ENCODE measurements at places on chromosomes 13 and 19. TPM values are rescaled to one million over a fixed set of nuclear protein-coding genes. Genes with fewer than 3 reads are reported as not detected.

DNA sequence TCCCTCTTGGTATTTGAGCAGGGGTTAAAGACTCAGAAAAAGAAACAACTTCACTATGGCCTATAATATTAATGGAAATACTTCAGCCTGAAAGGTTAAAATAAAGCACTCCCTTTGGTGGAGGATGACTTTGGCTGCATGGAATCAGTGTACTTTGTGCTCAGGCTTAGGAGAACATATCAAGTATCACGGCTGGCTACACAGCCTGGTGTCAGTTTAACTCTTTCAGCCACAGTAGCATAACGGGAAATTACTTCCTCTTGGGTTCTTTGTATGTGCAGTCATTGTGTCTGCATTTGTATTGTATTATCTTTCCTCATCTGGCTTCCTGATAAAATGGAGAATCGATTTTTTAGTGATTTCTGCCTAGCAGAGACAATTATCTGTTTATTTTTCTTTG lies 239.0 kb downstream of the GGACT start:
- DNase-seq, result no peak

DNA sequence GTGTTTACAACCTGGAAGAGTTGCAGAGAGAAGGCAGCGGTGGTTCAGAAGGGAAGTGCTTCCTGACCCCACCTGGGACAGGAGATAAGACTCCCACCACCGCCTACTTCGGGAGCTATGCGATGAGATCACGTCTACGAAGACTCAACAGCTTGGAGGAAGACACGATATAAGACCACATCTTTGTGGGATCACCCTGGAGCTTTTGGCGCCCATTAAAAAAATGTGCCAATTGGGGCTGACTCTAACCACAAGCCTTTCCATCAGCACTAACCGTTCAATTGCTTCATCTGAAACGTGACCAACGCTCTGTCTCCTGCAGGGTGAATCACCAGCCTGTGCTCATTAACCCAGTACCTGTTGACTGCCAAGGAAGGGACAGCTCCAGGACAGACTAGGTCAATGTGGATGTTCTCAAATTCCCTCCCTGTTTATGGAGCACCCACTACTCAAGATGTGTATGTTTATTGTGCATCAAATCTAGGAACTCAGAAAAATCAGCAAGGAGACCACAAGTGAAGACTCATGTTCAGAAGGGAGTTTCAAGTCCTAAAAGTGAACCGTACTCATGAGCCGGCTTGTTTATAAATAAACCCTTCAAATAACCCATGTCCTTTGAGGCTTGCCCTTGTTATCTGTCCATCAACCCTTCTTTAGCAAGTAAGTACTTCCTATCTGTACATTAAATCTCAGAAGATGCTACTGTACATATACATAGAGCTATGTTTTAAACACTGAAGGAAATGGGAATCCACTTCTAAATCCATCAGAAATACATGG lies 67.5 kb downstream of the LATS2 start:
- no peak for DNase-seq

DNA sequence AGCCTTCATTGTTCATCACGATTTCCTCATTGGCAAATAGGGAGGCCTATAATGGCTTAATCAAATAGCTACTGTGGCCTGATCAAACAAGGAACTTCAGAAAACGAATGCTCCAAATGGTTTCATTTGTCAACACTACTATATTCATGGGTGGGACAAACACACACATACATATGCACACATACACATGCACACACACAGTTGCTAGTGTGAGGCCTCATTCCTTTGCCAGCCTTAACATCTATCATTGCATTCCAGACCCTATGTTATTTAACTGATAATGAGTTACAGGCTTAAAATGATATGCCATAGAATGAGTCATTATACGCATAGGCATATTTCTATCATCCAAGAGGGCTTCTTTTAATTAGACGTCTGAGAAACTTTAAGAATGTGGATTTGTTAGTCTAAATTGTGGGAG lies 140.2 kb downstream of the KLF5 start:
- no peak for DNase-seq

- DNase-seq, result no peak
Measured at GRCh38 chr19:10838377-10838776, 2.4 kb upstream of the TMED1 start.

- no peak for DNase-seq
Measured at GRCh38 chr19:47786566-47786965, 8.1 kb downstream of the SELENOW start.

DNA sequence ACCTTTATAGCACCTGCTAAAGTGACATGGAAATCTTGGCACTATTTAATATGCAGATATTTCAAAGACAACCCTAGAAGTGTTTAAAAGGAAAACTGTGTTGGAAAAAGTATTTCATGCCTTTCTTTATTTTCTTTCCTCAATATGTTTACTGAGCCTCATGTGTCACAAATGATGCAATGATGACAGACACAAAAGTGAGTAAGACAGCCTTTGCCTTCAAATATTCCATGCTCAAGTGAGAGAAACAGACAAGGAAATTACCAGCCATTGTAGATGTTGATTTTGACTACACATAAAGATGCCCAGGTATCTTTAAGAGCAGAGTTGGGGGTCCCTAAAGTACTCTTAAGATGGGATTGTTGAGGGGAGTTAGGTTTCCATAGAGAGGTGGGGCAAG lies 48.0 kb upstream of the TPP2 start:
- no peak for DNase-seq

DNA sequence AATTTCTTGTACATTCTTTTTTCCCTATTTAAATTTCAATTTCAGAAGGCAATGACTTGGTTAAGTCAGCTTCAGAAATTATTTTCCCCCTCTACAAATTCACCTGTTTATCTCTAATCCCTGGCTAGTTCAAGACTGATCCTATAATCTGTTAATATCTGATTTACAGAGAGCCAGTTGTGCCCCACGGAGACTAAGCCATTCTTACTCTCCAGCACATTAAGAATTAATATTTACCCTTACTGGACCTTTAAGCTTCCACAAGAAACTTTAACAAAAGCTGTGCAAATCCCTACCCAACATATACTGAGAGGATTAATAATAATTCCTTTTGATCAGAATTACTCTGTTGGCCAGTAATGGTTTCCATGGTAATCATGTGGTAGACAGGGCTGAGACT lies 786.2 kb downstream of the PCDH9 start:
- no peak for DNase-seq

DNA sequence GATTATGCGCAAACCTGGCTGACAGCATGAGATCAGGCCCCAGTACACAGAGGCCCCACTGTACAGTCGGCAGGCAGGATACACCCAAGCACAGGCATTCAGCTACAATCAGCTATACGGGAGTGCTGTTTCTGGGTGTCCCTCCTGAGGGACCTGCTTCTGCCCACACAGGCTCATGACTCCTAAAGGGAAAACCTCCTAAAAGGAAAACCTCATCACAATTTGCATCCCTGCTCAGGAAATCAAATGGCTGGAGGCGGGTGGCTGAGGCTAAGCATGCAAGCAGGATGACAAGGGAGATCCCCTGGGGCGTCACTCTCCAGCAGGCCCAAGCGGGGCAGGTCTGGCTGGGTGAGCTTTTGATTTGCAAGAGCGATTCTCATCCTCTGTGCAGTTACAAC lies 99.8 kb downstream of the CRYL1 start:
- no peak for DNase-seq

- DNase-seq, result no peak
Measured at GRCh38 chr13:76622315-76623040, 263.7 kb downstream of the KCTD12 start.

DNA sequence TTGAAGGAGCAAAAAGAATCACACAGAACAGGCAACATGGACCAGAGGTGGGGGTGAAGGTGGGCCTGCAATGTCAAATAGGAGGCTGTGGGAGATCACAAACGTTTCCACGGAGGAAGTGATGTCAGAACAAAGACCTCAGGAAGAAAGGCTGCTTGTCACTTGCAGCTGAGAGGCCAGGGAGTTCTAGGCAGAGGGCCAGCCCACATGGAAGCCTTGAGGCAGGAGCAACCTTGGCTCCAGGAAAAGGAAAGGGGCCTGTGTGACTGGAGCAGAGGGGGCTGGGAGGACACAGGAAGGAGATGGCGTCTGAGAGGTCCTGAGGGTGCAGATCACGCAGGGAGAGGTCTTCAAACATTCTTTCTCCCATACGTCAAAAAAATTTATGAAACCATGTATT lies 16.3 kb downstream of the ZNF160 start:
- DNase-seq, result no peak

DNA sequence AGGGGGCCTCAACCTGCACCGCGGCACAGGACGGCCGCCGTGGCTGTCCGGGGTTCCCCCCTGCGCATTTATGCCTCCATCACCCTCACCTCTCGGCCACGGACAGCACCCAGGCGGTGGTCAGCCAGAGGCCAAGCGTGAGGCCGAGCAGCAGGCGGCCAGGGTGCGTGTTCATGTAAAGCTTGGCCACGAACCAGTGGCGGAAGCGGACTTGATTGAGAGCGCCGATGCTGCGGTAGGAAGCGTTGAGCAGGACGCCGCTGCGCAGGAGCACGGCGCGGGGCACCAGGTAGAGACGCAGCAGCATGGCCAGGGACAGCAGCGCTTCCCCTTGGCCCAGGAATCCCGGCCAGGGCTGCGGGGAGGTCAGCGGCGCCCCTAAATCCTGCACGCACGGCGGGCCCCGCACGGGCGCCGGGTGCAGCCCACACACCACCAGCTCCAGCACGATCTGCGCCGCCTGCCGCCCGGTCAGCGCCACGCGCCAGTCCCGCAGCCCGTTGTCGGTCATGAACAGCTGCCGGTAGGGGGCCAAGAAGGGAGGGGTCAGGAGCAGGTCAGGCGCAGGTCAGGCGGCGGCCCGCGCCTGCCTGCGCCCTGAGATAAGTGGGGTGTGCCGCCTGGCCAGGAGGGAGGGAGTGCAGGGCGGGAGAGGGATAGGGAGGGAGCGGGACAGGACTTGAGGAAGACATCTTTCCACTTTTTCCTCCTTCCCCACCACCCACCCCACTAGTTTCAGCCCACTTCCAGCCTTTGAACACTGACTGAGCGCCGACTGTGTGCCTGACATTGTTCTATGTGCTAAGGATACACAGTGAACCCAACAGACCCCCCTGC lies 6.5 kb downstream of the KCNN4 start:
- DNase-seq, result no peak

GRCh38 chr19:49106648-49107135 lies 7.5 kb upstream of the LIN7B start:
- DNase-seq, result no peak

DNA sequence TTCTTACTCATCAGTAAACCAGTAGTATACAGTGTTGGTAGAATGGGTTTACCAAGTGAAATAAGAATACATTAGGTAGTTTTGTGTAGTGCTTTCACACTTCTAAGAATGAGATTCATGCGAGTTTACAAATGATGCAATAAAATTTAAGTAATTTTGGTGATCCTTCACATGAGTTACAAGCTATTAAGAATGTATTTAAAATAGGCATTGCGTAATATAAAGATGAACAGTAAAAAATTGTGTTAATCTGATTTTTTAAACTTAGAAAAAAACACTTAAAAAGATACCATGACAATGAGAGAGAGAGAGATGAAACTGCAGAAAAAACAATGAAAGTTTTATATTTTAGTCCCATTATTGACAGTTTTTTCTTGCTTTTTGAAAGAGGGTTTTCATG lies 570.5 kb downstream of the SLITRK6 start:
- DNase-seq, result no peak

DNA sequence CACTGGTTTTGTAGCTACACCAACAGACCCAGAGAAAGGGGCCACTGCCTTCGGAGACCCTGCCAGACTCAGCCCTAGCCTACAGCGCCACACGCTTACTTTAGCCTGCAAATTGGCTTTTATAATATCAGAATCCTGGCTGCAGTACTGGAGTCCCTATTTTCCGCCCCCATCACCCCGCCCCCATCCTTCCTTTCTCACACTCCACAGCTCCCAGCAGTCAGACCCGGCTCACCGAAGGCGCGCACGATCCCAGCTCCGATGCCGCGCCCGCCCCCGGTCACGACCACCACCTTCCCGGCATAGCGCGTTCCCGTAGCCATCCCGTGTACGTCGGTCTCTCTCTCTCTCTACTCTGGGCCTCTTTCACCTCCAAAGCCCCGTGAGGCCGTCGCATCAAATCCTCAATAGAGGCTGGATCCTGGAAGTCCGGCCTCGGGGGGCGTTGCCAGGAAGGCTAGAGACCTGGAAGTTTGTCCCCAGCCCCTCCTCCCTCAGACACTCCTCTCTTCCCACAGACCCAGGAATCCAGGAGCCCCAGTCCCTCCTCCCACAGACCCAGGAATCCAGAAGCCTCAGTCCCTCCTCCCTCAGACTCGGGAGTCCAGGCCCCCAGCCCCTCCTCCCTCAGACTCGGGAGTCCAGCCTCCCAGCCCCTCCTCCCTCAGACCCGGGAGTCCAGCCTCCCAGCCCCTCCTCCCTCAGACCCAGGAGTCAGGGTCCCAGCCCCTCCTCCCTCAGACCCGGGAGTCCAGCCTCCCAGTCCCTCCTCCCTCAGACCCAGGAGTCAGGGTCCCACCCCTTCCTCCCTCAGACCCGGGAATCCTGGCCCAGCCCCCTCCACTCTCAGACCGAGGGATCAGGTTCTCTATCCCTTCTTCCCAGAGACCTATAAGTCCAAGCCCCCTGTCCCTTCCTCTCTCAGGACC lies at the start of gene HSD17B14:
HSD17B14 (minus strand) TSS at position 403 of the 929 bp plus-strand sequence; CDS start at position 323, 80 bp downstream.
- DNase-seq, result peak; percentile 61

DNA sequence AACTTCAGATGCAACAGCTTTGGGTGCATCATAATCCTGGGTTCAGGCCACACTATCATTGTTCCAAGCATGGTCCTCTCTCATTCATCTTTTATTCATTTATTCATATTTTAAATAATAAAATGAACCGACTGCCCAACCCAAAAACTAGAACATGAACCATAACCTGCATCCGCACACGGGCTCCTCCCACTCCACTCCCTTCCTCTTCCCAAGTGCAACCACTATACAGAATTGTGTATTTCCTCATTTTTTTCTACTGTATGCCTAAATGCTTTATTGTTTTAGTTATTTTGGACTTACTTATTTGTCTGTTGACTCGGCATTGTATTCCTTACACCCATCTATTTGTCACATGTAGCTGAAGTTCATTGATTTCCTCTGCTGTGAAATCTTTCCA lies 30.7 kb upstream of the POMP start:
- no peak for DNase-seq

- no peak for DNase-seq
Measured at GRCh38 chr19:39951065-39951650, 16.7 kb upstream of the FCGBP start.

DNA sequence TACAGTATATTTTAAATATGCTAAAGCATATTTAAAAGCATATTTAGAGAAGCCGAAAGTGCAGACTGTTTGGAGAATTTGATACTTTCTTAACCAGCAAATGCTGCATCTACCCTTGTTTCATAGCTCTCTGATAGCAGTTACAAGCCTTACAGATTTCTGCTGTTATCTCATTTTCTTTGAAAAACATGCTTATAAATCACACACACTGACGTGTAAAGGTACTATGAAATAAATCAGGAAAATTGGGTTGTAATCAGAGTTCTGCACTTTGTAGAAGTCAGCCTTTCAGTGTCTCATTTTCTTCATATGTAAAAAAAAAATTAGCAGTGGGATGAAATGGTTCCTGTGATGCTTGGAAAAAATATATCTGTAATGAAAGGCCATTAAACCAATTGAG lies 1432.4 kb upstream of the ATXN8OS start:
- no peak for DNase-seq

The SBK2 gene
- total RNA-seq, result not detected

The PSG2 gene
- not detected for total RNA-seq

The ZNF552 gene
- 67.1 TPM for total RNA-seq

The DHDH gene
- not detected for total RNA-seq

The EFNB2 gene
- total RNA-seq, result 26.4 TPM

The KISS1R gene
- total RNA-seq, result not detected
